Stimulated activated CD4-positive, alpha-beta T cell treated with anti-CD3 and anti-CD28 coated beads, Interleukin-2, amount 100 ng/mL, for 24 hours (primary cell): ENCODE measurements at places on chromosomes 3 and 15.
A peak's percentile ranks its signal among the peaks of the same experiment; 100 is the strongest.

- no peak for DNase-seq
These were observed 2.5 kb downstream of the BAHD1 start for GRCh38 chr15:40443255-40443654.

DNA sequence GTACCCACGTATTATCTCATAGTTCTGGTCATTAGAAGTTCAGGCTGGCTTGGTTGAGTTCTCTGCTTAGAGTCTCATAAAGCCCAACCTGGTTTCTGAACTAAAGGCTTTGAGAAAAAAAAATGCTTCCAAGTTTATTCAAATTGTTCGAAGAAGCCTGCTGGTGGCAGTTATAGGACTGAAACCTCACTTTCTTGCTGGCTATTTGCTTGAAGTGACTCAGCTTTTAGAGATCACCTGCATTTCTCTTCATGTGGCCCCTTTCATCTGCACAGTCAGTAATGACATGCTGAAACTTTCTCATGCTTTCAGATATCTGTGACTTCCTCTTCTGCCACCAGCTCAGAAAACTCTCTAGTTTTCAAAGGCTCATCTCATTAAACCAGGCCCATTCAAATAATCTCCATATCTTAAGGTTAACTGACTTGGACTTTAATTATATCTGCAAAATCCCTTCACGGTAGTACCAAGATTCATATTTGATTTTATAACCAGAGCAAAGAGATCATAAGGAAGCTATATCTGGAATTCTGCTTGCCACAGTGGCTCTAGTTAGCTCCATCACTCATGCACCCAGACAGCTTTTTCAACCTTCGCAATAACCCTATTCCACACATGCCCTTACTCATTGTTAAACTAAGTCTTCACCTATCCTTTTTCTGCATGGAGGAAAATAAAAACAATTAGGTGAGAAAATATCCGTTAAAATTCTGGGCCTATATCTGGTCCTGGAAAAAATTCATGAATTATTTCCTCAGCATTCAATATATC lies 433.8 kb upstream of the CBLB start:
- DNase-seq, result no peak

DNA sequence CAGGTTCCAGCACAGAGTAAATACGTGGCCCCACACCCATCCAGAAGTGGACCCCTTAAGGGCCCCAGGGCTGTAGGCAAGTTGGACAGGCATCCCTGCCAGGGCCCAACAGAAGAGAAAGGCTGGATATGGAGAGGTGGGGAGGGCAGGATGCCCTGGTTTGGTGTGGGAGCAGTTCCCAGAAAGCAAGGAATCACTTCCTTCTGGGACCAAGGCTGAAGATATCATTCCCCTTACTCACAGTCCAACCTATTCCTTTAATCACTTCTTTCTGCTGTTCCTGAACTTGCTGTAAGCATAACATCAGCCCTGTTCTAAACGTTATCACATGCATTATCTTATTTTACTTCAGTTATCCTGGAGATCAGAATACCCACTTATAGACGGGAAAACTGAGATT lies 6.1 kb upstream of the MESP2 start:
- DNase-seq, result no peak

DNA sequence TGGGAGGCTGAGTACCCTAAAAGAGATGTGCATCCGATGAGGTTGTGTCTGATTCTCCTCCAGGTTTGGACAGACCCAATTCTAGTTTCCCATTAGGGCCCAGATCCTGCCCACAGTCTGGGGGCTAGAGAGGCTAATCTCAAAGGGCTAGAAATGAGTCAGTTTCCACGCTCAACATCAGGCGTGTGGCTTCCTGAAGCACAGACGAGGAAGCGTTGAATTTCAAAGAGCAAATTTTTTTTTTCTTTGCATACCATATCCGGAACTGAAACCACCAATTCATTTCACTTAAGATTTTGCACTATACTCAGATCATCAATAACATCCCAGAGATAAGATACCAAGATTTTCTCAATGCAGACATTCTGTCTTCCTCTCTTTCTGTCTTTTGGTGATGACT lies 173.8 kb upstream of the BCL6 start:
- peak; percentile 55 for DNase-seq

- no peak for DNase-seq
These were observed 99.5 kb downstream of the ATG7 start for GRCh38 chr3:11371747-11372146.

DNA sequence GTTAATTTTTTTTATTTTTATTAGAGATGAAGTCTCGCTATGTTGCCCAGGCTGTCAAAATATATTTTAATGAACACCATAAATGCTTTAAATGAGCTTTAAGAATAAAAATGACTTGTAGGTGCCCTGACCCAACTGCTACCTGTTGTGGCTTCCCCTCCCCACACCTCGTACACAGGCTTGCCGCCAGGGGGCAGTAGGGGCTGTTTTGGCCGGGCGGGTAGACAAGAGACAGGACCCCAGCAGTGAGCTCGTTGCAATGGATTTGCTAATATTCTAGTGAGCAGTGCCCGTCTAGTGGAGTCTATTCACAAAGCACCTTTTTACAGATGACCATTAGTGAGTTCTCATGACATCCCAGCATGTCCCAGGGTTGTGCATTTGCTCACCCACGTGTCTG lies 418.1 kb downstream of the OCA2 start:
- no peak for DNase-seq

- DNase-seq, result no peak
These were observed 56.0 kb upstream of the KCNMB2 start for GRCh38 chr3:178480274-178480673.

DNA sequence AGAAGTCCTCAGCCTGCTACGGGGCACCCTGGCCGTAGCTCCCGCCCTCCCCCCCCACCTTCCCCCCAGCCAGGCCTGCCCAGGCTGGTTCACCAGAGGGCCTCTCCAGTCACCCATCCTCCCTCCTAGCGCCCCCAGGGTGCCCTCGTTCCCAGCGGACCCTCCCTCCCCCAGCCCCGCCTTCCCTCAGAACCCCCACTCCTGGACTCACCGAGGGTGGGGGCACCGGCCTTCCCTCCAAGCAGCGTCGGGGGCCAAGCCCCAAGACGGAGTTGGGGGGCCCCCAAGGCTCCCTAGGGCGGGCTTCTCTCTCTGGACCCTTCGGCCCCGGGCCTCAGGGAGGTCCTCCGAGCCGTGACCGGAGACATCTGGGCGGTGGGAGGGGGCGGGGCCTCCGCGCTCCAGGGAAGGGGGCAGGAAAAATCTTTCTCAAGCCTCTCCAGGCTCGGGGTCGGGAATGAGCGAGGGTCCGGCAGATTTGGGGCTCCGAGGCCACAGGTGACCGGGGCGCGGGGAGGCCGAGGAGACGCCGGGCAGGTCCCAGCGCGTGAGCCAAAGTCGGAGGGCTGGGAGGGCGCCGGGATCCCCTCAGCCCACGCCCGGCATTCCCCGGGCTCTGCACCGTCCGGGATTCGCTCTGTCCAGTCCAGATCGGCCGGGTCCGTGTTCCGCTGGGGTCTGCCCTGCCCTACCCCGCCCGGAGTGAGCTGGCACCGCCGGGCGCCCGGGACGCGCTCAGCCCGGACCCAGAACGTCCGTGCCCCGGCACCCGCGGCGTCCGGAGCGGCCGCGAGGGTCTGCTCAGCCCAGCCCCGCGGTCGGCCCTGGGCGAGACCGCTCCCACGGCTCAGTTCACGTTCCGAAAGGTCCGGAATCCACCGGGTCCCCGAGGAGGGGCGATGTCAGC lies 999 bp downstream of the INSYN1 start:
- no peak for DNase-seq

- DNase-seq, result no peak
These were observed 495.6 kb downstream of the LPP start for GRCh38 chr3:188649521-188649920.

DNA sequence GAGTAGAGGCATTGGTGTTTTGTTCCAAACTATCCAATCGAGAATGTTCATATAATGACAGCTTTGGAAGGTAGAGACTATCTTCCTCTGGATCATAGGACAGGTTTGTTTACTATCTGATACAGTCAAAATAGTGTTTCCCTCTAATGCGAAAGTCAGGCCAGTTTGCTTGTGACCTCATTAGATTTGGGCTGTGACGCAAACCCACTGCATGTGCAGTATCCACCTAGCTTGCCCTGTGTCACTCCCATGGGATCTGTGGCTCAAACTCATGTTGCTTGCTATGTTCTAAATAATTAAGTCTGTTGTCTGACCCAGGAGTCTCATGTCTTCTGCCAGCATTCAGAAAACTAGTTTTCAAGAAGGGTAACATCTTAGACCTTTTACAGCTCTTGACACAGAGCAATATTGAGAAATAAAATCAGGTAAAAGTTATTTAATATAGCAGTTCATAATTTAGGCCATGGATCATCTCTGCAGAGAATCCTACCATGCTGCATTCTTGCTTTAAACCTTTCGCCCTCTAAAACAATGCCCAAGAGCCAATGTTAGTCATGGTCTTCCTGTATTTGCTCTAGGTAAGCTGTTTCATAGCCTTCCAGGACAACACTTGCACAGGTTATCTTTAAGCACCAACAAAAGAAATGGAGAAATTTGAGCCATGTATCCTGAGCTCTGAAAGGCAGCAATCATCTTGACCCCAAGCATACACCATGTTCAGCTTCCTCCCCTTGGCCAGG lies 26.4 kb downstream of the NIT2 start:
- DNase-seq, result no peak

DNA sequence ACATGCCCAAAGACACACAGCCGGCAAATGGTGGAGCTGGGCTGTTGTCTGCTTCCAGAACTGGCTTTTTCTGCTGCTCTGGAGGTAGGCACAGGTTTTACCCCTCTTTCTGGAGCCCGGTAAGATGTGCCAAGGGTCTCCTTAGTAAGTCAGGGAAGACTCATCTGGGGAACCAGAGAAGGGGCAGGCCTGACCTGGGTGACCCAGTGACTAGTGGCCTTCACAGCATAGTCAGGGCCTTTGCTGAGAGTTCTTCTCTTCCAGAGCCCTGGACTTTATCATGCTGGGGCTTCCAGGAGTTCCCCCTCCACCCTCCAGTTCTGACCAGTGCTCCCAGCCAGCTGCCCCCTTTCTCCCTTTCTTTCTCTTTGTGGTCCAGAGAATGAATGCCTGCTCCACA lies 3.2 kb downstream of the CD276 start:
- no peak for DNase-seq

GRCh38 chr3:194384569-194385001 lies 14.5 kb downstream of the GP5 start:
- DNase-seq, result no peak

GRCh38 chr3:46960081-46960701 lies 16.4 kb downstream of the CCDC12 start:
- DNase-seq, result no peak

- no peak for DNase-seq
These were observed 65.8 kb downstream of the CADPS start for GRCh38 chr3:62809369-62809768.

GRCh38 chr3:135237371-135238143 lies 442.5 kb downstream of the EPHB1 start:
- DNase-seq, result no peak

DNA sequence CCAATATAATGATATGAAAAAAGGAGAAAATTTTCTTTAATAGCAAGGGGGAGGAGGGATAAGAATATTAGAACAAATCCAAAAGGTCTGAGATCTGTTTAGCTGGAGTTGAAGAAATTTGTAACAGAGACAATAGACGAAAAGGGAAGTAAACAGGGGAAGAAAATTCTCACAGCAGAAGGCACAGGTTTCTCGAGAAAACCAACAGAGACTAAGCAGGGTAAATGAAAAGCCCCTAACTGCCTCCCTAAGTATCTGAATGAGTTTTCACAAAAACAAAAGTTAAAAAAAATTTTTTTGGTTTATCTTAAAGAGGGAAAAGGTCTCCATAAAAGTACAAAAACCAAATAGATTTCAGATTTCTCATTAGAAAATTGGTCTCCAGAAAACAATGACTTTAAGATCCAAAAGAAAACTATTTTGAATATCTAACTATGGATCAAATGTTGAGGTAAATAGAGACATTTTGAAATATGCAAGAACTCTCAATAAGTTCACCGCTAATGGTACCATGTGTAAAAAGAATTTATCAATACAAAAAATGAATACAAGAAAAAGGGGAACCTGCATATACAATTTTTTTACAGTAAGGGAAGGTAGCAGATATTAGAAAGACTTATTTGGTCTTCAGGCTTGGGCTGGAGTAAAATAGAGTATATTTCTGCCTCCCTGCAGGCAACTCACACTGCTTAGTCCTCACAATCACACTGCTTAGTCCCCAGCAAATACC lies 23.9 kb upstream of the NEK10 start:
- DNase-seq, result no peak

GRCh38 chr3:143843587-143843986 lies 4.7 kb downstream of the SLC9A9 start:
- DNase-seq, result no peak

DNA sequence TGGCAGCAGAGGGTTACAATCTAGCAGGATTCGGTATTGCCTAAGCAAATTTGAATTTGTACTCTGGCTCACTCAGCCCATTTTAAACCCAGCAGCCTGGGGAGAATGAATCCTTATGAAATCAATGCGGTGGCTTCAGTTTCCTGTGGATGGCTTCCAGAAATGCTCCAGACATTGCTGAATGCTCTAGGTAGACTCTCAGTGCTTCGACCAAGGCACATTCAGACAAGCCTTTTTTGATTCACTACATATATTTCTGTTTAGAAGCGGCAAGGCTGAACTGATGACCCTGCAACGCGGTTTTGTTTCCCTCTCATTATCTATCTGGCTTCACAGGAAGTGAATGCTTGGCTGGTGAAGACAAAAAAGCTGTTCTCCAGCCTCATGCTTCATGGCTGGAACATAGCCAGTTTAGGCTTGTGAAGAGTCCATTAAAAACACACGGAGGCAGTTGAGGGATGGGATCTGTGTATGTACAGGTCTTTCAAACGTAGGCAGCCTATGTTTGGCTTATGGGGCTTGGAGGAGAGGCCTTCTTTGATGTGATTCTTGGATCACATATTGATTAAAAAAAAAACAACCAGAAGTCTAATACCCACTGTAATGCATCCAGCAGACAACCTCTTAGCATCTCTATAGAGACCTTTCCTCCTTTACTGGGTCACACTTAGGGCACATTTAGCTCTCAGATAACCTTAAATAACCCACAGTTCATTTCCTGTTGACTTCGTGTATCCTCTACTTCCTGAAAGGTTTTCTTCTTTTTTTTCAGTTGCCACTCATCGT lies 400.2 kb upstream of the TBL1XR1 start:
- peak; percentile 22 for DNase-seq

DNA sequence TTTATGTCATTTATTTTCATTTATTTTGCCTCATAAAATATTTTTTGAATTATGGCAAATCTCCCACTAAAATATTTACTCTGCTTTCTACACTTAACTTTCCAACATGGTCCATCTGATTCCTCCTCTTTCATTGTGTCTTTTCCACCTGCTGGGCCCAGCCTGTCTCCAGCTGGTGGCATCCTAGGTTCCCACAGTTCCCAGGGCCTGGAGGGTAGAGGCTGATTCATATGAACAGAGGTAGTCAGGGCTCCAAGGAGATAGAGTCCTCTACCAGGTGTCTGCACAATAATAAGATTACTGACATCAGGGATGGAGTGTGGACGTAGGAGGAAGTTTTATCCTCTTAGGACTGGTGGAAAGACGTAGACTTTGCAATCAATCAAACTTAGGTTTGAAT lies 14.3 kb downstream of the ZBTB38 start:
- DNase-seq, result no peak

- DNase-seq, result peak; percentile 11
These were observed 165.5 kb downstream of the FBLN2 start for GRCh38 chr3:13714251-13714916.
